ENCODE measurements at places on chromosomes 6 and 20.

DNA sequence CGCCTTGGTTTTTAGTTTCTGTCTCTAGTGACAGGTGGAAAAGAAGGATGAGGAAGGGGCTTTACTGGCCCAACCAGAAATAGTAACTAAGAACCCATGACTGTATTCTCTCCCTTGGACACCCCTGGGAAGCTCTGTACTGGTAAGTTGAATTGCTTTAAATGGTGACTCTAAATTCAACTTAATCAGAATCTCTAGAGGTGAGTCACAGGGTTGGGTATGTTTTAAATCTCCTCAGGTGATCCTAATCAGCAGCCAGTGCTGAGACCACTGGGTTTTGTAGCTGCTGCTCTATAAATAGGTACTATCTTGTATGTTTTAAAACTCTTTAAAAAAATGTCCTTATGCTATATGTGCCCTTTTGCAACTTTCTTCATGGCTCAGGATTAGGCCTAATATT, 314.0 kb upstream of the ECI2 start:
- no peak for DNase-seq

GRCh38 chr6:63774961-63775360, 139.4 kb downstream of the PHF3 start:
- DNase-seq: no peak

DNA sequence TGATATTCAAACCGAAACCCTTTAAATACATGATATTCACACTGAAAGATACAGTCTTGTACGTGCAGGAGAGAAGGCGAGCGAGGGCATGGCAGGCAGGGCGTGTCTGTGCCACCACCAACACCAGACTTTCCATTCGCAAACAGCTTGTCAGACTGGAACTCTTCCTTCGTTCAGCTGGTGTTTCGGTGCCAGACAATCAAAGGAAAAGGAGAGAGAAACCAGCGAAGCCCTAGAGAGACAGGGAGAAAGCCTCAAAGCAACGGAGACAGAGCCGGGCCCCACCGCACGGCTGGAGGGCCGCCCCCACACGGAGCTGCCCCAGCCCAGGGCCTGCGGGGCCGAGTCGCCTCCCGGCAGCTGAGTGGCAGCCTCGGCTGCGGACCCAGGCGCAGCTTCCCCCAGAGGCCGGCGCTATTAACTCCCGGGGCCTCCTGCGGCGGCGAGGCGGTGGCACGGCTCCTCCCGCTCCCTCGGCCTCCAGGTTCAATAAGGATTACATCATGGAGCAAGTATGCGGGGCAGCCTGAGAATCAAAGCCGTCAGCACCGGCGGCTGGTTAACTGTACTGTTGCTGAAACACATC, 32.1 kb upstream of the NR2E1 start:
- DNase-seq: peak; percentile 45

DNA sequence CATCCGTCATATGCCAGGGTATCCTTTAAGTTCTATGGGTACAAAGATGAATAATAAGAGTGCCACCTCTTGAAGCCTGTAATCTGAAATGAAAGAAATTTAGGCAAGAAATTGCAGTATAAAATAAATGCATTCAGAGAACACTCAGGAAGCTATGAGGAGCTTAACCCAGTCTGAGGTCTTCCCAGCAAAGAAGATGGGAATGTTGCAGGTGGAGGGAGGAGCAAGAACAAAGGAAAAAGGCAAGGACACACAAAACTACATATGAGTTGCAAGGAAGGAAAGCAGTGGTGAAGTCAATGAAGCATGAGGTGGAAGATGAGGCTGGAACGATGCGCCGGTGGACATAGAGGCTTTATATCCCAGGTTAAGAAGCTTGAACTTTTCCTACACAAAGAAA, 67.0 kb upstream of the DST start:
- DNase-seq: no peak

- DNase-seq: no peak
Observed at GRCh38 chr6:80872199-80872950, 765.9 kb downstream of the BCKDHB start.

DNA sequence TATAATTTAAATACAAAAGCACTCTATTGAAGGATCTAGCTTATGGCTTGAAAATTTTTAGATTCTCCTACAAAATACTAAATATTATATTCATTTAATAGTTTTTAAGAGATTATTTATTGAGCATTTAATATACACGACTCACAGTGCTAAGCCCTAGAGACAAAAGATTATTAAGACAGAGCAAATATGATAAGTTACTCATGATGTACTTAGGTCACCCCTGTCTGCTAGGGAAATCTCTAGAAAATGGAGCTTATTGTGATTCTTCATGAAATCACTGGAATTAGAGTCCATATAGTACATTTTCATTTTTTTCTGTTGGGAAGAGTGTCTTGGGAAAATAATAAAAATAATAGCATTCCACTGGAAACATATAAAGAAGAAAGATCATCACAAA, 37.8 kb downstream of the BEND6 start:
- DNase-seq: no peak

DNA sequence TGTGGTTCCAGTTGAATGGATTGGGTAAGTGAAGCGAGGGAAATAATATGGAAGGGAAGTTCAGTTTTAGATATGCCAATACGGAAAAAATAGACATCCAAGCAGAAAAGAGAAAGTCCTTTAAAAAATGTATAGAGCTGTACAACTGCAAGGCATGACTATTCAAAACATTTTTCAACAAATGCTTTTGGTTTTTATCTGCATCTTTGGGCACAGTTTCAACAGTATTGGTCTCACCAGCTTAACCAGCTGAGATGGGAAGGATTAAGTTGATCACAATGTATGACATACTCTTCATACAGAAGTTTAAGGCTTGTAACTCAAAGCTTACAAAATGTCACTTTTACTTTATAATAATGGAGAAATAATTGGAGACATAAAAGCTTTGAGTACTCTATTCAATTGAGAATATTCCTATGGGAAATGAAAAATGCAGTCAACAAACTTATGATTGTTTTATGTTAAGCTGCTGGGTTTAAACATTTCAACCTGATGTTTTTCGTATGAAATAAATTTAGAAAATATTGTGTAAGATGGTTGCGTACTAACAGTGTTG, 16.3 kb upstream of the UTRN start:
- no peak for DNase-seq

GRCh38 chr20:34269996-34270627, 28.9 kb downstream of the ASIP start:
- no peak for DNase-seq

DNA sequence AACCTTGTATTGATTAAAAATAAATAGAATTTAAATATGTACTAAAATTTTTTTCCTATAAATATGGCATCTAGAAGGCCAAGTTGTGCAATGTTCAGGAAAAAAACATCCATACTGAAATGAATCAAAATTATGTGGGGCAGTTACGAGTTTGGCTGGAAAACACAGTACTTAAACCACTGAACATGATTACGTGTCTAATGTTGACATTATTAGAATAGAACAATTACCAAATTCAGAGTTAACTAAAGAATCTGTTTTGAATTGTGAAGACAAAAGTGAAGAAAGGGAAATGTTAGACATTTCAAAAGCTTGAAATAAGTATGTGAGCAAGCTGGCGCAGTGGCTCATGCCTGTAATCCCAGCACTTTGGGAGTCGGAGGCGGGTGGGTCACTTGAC, 57.2 kb downstream of the KLHL31 start:
- DNase-seq: no peak

- DNase-seq: no peak
Observed at GRCh38 chr6:82909551-82909950, 156.1 kb downstream of the UBE3D start.

DNA sequence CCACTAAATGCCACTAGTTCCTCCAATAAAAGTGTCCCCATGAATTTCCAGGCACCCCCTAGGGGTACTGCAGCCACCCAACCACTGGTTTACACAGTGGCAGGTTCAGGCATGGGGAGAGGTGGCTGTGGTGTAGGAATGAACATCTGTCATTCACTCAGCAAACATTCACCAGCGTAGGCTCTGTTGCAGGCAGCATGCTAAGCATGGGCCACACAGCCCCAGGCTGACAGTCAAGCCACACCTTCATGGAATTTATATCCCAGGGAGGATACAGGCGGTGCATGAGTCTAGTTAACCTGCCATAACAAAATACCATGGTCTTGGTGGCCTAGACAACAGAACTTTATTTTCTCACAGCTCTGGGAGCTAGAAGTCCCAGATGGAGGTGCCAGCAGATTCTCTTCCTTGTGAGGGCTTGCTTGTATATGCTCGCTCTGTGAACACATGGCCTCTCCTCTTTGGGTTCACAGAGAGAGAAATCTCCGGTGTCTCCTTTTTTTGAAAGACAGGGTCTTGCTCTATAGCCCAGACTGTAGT, 135.7 kb downstream of the EYA2 start:
- no peak for DNase-seq

DNA sequence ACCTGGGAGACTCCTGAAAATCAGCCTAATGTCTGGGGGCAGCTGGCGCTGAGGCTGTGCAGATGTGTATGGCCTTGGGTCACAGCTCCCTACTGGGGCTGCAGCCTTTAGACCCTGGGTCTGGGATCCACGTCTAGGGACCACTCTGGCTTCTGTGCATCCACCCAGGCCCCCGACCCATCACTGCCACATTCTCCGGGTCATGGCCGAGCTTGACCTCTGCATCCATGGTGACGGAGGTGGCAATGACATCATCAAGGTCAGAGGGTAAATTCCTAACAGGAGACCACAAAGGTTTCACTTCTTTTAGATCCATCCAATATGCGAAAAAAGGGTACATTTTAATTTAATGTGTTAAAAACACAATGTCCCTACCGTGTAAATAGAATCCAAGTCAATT, 14.5 kb upstream of the PCMTD2 start:
- no peak for DNase-seq

DNA sequence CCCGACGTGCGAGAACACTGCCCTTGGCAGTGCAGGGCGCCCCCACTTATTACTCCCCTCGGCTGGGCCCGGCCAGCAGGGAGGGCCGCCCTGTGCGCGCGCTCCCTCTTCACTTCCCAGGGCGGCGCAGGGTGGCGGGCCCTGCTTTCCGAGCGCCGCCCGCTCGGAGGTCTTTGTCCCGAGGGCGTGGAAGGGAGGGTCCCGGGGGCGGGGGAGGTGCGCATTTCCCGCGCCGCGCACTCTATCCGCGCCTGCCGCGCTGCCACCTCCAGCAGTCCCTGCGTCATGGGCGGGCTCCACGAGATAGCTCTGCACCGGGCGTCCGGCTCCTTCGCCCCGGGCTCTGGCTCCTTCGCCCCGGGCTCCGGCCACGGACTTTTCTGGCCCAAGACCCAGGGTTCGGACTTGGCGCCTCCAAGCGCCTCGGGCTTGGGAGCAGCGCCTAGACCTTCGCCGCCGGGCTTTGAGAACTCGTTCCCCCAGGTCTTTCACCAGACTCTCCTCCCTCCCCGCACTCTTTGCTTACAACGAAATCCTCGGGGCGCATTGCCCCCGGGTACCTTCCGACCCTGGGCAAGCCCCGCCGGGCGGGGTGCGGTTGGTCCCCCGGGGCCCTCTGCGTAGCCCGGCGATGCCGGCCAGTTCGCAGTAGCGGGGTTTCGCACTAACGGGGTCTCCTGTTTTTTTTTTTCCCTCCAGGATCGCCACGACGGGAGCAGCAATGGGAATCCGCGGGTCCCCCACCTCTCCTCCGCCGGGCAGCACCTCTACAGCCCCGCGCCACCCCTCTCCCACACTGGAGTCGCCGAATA, 1.6 kb downstream of the TFAP2C start:
- DNase-seq: peak; percentile 60

GRCh38 chr6:41963371-41963770, 21.8 kb upstream of the CCND3 start:
- no peak for DNase-seq

DNA sequence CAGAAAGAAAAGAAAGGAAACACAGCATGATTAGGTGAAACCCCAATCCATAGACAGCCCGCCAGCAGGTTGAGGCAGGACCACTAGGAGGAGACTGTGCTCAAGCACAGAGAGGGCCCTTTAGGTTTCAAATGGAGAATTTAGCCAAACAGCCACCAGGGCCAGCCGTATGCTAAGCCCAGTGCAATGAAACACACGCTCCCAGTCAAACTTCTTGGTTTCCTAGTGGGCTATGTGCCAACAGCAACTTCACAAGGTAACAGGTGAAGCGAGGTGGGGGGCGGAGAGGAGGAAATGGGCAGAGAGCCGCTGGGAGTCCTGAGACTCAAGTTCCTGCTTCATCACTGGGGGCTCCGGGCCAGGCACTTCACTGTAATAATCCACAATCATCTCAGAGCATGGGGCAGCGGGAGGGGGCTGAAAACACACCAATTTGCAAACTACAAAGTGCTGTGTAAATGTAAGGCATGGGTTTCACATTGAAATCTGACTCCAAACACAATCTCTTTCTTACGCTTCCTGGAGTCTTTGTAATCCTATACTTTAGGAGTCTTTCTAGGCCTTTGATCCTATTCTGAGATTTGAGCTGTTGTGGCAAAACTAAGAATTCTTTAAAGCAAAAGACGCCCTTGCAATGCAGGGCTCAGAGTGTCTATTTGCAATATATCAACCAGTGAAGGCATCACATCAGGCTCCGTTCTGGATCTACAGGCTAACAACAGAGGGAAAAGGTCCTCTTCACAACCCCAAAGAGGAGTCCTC, 117.3 kb downstream of the OPRM1 start:
- DNase-seq: no peak

DNA sequence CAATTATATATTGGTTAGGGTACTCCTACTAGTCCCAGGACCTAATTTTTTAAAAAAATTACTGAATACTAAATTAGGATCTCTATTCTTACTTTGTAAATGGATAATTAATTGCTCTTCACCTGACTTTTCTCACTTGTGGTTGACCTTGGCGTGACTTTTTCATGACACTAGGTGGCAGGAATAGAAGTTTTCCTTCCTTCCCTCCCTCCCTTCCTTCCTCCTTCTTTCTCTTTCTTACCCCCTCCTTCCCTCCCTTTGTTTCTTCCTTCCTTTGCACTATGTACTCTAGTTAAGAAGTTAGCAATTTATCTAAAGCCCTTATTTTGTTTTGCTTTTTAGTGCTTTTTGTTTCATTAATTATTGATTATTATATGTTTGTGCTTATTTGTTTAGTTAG, 20.4 kb upstream of the HBS1L start:
- no peak for DNase-seq

DNA sequence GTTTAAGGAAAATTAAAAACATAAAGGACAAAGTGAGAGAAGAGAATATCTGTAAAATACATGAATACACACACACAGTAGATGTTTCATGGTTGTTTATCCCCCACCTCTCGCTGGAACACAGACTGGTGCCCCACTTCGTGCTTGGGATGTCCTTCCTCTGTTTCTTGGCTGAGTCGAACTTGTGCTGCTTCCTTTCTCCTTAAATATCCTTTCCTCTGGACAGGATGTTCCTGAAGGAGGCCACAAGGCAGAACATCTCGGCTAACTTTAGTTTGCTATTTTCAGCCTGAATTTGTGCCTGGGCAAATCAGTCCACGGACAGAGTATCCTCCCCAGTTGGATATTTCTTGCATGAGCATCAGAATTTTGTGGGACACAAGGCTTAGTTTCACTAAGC, 54.7 kb upstream of the ZMYND8 start:
- no peak for DNase-seq

- DNase-seq: no peak
Observed at GRCh38 chr6:5786969-5787720, 219.6 kb downstream of the NRN1 start.

GRCh38 chr6:147245693-147246092, 41.5 kb downstream of the STXBP5 start:
- no peak for DNase-seq

GRCh38 chr6:122207794-122208193, 191.7 kb upstream of the HSF2 start:
- no peak for DNase-seq

Data from posterior cingulate gyrus (tissue), 11 donors.